NCI-H524 (cell line): ENCODE measurements at places on chromosomes 5 and 9.

GRCh38 chr9:92808726-92809451 lies 44.3 kb upstream of the BICD2 start:
- DNase-seq, result peak; percentile 82

GRCh38 chr9:69307446-69308205 lies 17.4 kb upstream of the ENTREP1 start:
- DNase-seq, result no peak

GRCh38 chr5:181151146-181151545 lies 3.8 kb downstream of the OR2V2 start:
- peak; percentile 28 for DNase-seq

DNA sequence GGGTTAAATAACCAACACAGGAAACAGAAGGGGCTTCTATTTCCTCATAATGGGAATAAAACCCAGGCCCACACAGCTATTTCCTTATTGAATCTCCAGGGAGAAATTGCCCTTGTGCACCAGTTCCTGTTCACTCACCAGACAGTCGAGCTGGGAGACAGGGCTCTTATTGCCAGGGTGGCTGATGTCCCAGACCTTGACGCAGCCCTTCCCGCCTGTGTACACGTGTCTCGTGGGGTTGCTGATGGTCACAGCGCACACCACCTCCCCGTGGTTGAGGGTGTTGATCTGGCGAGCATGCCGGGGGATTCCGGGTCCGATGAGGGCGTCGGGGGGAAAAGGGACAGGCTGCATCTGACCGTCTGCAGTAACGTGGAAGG lies 96.5 kb downstream of the TLE1 start:
- DNase-seq, result no peak

DNA sequence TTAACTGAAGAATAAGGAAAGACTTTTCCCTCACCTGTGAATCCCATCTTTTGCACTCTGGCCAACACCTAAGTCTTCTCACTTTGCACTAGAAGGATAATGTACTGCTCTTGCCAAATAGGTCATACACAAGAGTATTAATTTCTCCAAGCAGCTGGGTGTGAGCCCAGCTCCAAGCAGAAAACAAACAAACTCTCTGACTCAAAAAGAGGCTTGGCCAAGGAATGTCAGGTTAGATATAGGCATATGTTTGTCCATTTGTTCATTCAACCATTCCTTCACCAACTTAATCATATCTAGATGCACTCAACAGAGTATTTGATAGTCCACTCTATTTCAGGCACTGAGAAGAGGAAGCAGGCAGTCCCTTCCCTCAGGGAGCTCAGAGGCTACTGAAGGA lies 84.4 kb downstream of the HTR4 start:
- DNase-seq, result no peak

DNA sequence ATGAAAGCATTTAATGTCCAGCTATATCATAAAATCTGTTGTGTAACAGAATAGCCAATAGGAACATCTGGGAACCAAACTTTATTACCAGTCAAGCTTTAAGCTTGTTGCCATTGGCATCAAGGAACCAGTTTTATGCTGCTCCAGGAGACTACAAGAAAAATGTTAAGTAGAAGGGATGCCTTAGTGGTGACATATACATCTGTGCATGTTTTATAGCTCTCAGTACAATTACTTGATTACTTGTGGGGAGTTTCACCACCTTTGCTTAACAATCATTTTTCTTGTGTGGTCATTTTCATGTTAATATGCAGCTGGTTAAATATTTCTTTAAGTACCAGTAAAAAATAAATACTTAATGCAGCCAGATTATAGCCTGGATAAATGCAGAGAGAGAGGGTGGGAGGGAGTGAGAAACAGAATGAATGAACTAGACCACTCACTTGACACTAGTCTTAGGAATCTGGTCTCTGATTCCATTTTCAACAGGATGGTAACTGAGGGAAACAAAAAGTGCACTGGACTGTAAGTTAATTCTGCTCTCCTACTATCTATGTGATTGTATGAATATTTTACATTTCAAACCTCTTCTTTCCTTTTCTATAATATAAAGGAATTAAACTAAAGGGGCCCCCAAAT lies 35.7 kb upstream of the LURAP1L start:
- DNase-seq, result peak; percentile 55

GRCh38 chr5:15363601-15364000 lies 136.4 kb upstream of the FBXL7 start:
- DNase-seq, result no peak

GRCh38 chr9:6716766-6717165 lies 41.0 kb upstream of the KDM4C start:
- no peak for DNase-seq

GRCh38 chr5:65072850-65073249 lies 304.1 kb downstream of the CWC27 start:
- DNase-seq, result peak; percentile 94

DNA sequence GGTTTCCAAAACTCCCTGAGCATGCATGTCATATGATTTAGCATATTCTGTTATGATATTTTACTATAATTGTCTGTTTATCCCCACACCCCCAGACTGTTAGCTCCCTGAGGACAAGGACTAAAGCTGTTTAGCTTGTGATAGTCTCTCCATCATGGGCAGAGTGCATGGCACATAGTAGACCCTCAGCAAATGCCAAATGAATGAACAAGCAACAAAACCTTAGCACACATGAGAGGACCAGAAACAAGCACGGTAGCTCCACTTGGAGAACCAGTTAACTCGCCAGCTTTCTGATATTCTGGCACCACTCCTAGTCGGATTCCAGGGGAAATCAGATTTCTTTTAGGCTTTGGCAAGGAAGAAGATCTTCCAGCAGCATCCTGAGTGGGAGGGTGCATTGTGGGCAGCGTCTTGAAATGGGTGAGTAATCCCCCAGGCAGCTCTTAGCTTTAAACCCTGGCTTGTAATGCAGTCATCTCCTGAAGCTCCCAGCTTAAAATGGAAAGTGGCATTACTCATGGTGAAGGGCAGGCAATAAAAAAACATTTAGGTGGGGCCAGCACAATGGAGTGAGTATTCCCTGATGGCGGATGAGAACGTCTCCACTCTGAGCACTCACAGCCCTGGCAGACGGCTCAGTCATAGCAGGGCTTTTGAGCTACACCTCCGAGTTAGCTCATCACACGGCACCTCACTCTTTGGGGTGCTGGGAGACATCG lies 41.1 kb downstream of the FGF1 start:
- no peak for DNase-seq

- DNase-seq, result no peak
These were observed 16.5 kb downstream of the DNAJA1 start for GRCh38 chr9:33041432-33042188.

DNA sequence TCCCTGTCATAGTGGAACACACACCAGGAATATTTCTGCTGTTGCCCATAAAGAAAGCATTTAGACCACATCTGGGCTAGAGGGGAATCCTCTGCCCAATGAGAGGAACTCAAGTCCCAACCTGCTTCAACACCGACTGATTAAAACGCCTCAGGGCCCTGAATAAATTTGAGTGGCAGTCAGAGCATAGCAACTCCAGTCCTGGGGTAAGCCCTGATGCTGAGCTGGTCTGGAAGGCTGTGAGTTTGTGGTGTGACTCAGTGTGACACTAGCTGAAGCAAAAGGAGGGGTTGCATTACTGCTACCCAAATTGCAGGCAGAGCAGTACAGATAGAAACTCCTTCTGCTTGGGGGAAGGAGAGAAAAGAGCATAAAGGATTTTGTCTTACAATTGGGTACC lies 148.3 kb downstream of the PRDM9 start:
- no peak for DNase-seq

DNA sequence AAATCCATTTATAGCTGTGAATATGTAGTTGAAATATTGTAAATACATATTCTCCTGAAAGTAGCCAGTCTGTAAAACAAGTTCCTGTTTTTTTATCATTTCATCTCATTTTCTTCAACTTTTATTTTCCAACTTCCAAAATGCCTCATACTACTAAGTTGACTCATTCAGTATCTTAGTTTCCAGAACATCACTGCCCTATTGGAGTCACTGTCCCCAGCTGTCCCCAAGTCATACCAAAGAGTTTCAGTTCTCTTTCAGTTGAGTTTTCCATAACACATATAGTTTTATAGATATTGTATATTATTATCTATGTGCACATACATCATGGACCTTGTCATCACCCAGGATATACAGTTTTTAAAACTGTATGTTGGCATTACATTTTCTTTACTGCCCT lies 261.7 kb downstream of the CDH12 start:
- DNase-seq, result no peak

- no peak for DNase-seq
These were observed 15.6 kb downstream of the SPACA9 start for GRCh38 chr9:132894346-132894745.

DNA sequence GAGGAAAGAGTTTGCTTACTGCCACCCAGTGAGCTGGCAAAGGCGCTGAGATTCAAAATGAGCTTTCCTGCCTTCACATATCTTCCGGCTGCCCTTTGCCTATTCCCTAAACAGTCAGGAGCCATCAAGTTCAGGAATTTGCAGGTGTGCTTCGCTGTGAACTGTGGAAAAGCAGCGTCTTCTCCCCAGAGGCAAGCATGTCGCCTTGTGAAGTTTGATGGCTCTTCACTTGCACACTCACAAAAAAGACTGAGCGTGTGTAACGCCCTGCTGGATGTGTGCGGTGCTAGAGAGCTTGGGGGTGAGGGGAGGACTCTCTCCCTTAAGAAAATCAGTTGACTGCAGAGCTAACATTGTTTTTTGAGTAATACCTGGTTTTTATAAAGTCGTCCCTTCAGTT lies 288.7 kb downstream of the DOCK8 start:
- no peak for DNase-seq

GRCh38 chr5:139895647-139896046 lies 100.0 kb downstream of the PSD2 start:
- no peak for DNase-seq

DNA sequence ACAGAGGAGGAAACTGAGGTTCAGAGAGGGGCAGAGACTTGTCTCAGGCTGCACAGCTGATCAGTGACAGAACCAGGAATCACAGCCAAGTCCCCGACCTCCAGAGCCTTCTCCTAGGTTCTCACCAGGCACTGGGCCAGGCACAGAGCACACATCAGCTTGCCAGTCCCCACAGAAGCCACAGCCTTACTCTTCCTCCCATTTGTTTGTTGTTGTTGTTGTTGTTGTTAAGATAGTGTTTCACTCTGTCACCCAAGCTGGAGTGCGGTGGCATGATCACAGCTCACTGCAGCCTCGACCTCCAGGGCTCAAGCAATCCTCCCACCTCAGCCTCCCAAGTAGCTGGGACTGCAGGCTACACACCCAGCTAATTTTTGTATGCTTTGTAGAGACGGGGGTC lies 41.4 kb downstream of the NAIF1 start:
- no peak for DNase-seq

GRCh38 chr5:151022511-151023018 lies 2.2 kb downstream of the GPX3 start:
- no peak for DNase-seq

GRCh38 chr5:131509801-131510200 lies 125.2 kb downstream of the RAPGEF6 start:
- no peak for DNase-seq

- no peak for DNase-seq
These were observed 58.0 kb upstream of the ANKRD55 start for GRCh38 chr5:56291079-56291643.

DNA sequence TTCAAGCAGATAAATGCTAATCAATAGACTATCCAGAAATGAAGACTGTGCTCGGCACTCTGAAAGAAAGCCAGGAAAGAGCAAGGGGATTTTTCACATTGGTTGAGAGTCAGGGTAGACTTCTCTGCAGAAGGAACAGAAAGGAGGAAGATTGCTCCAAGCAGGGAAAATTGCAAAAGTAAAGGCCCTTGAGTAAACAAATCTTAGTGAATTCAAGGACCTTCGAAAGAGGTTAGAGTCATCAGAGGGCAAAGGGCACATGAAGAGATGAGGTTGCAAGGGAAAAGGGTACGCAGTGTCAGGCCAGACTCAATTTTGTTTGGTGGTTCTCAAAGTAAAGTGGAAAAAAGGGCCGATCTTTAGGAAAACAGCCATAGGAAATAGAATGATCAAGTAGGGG lies 157.6 kb upstream of the RAI14 start:
- no peak for DNase-seq

DNA sequence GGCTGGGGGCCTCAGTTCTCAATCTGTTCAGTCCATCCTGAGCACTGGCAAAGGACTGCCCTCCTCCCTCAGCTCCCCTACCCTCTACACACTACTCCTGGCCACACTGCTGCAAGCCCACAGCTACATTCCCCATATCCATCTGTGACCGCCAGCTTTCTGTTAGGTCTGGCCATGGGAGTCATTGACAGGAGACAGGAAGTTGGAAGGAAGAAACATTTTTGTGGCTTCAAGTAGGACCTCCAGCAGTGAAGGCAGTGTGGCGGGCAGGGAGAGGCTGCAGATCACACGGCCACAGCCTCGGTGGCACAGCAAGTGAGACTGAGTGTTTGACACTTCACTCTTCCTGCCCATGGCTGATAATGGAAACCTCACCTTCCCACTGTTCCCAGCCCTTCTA lies 55.9 kb downstream of the SECISBP2 start:
- DNase-seq, result no peak

- no peak for DNase-seq
These were observed 30.9 kb downstream of the S1PR3 start for GRCh38 chr9:89022001-89022759.

DNA sequence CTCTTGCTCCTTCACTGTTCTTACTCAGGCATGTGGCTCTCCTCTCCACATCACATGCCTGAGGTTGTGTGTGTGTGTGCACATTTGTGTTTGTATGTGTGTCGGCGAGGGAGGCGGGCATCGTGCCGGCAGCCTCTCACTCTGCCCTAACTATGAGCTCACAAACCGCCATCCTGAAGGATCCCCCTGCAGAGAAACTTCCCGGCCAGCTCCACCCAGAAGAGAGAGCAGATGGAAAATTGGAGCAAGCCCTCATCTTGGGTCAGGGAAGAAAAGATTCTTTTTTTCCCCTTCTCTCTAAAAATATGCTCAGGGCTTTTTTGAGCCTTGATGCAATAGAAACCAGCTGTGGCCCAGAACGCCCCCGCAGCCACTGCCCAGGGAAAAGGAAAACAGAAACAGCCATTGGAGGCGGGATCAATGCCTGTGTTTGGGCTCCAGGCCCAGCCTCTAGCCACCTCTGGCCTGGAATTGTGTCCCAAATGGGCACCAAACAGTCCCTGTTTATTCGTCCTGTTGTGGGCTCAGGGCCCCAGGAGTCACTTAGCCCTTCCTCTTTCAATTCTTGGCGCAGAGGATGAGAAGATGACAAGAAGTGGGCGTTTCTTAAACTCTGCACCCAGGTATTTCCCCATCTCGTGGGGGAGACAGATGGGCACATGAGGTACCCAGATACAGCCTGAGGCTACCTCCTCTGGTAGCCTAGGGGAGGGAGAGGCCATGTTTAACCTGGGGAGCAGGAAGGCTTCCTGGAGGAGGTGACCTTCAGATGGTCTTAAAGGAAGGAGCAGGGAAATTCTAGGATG lies 151.5 kb downstream of the RGS3 start:
- DNase-seq, result no peak

GRCh38 chr9:35882996-35883395 lies 12.8 kb upstream of the OR13J1 start:
- no peak for DNase-seq

GRCh38 chr5:66010476-66010875 lies 84.1 kb downstream of the ERBIN start:
- DNase-seq, result no peak

GRCh38 chr5:103866169-103866568 lies 303.6 kb upstream of the NUDT12 start:
- DNase-seq, result no peak
